PC-9 (cell line): ENCODE measurements at places on chromosomes 2 and 18. TPM values are rescaled to one million over a fixed set of nuclear protein-coding genes. Genes with fewer than 3 reads are reported as not detected.

DNA sequence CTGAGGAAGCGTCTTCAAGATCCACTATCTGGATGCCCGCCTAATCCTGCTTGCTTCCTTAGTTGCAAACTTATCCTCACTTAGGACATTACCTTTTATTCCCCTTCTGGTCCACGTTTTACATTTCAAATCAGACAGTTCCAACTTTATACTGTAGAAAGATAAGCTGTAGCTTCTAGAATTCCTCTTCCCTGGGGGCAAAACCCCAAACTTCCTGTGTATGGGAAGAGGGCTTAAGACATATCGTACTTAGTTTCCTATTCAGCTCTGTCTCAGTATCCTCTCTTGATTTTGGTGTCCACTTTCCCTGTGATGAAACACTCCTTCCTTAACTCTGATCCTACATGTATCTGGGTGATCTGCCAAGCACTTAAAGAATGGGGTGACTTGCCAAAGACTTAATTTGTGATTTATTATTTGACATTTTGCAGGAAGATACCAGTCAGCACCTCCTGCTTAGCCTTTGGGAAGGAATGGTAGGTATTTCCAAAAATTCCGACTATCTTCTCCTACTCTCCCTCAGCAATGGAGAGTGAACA is 245.2 kb downstream of the CDCA7 start:
- no peak overlapping the region for H3K27ac ChIP-seq
- DNase-seq: no peak
- no peaks in the 10 kb centered on the region for H3K27me3 ChIP-seq
- no peak overlapping the region for H3K4me3 ChIP-seq
- no peaks in the 10 kb centered on the region for H3K36me3 ChIP-seq

MOB4 gene
- total RNA-seq: 19.9 and 20.1 TPM in 2 replicates

DNA sequence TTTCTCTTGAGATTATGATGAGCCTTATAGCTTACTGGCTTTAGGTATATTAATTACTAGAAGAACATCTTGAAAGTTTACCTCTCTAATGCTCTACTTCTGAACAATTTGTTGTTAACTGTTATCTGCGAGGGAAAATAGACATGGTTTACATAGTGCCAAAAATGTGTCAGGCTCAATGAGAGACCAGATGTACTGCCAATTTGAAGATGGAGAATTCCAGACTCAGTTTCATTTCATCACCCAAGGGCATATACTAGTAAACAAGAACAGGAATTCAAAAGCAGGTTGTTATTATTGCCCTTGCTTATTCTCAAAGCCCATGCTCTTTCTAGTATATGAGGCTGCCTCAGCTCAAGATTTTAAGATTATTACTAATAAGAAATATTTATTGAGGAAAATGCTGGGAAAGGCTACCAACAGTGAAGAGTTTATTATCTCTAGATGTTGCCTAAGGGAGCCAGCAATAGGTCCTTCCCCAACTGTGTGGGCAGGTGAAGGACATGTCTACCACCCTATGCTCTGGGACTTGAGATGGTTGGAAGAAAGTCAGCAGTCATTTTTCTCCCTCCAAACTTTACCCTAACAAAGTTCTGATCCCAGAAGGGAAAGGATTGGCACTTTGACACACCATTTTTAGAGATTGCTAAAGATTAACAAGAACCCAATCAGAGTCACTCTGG is 792.7 kb downstream of the METTL4 start:
- DNase-seq: no peak
- no peaks in the 10 kb centered on the region for H3K27me3 ChIP-seq
- no peak overlapping the region for H3K4me3 ChIP-seq
- H3K27ac ChIP-seq: no peak overlapping the region
- H3K4me1 ChIP-seq: no peaks in the 10 kb centered on the region

COL6A3 gene
- 0.57 and 0.75 TPM in 2 replicates for total RNA-seq

- peaks cover 19% of the 10 kb centered on the region; the same call in 1 of the 2 replicates for H3K27me3 ChIP-seq
- H3K4me3 ChIP-seq: no peak overlapping the region
- H3K27ac ChIP-seq: no peak overlapping the region
- H3K36me3 ChIP-seq: no peaks in the 10 kb centered on the region
- H3K4me1 ChIP-seq: no peaks in the 10 kb centered on the region
- no peak for DNase-seq
These were observed 259.1 kb upstream of the MYT1L start for GRCh38 chr2:2590141-2590540.

UGT1A9 gene
- total RNA-seq: not detected in 2 replicates

GRCh38 chr2:171319164-171319810 is 114.5 kb downstream of the METTL8 start:
- H3K4me3 ChIP-seq: no peak overlapping the region
- no peak overlapping the region for H3K27ac ChIP-seq
- no peaks in the 10 kb centered on the region for H3K36me3 ChIP-seq
- H3K27me3 ChIP-seq: no peaks in the 10 kb centered on the region
- H3K4me1 ChIP-seq: peaks cover 8% of the 10 kb centered on the region; the same call in 1 of the 2 replicates

DNA sequence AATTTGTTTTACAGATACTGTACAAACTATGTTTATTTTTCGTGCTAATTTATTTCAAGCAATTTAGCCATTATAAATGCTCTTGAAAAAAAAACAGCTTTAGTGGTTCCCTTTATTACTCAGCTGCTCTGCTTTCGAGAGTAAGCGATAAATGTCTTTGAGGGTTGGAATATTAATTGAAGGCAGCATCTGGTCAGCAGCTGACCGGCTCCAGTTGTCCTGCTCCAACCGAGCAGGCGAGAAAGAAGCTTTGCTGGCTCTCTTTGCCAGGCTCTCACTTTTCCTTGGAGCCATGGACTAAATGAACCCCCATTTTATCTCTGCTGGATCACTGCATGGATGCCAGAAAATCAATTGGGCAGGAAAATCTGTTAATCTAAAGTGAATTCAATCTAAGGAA is 147.4 kb downstream of the LNPK start:
- no peaks in the 10 kb centered on the region for H3K36me3 ChIP-seq
- no peaks in the 10 kb centered on the region for H3K27me3 ChIP-seq
- H3K4me3 ChIP-seq: no peak overlapping the region
